Mesangial cell (primary cell): ENCODE measurements at places on chromosomes 5 and 9. TPM values are rescaled to one million over a fixed set of nuclear protein-coding genes. Genes with fewer than 3 reads are reported as not detected.

The DDX4 gene
- not detected in 2 replicates for total RNA-seq

The HARS2 gene
- total RNA-seq = 22.0 and 25.0 TPM in 2 replicates

The ZNF608 gene
- total RNA-seq = 44.5 and 65.4 TPM in 2 replicates

The THBS4 gene
- 0.33 and 1.9 TPM in 2 replicates for total RNA-seq

The COMMD10 gene
- 22.3 and 23.6 TPM in 2 replicates for total RNA-seq

The PRDM9 gene
- total RNA-seq = not detected in 2 replicates

The TEX48 gene
- not detected in 2 replicates for total RNA-seq

The COL15A1 gene
- 0.16 and 3.5 TPM in 2 replicates for total RNA-seq

The RNF180 gene
- 2.3 and 5.3 TPM in 2 replicates for total RNA-seq

The PFN3 gene
- not detected in 2 replicates for total RNA-seq

The CHSY3 gene
- 3.0 and 3.9 TPM in 2 replicates for total RNA-seq

The SAP30L gene
- total RNA-seq = 13.7 and 27.6 TPM in 2 replicates

The TLX3 gene
- not detected in 2 replicates for total RNA-seq

The CMBL gene
- total RNA-seq = 4.1 and 9.0 TPM in 2 replicates

The PKD2L2 gene
- not detected in 2 replicates for total RNA-seq

The SLC36A2 gene
- total RNA-seq = not detected in 2 replicates

The PTGES gene
- 5.1 and 52.4 TPM in 2 replicates for total RNA-seq

The SH3TC2 gene
- total RNA-seq = under 0.01 and 0.65 TPM in 2 replicates

The SIT1 gene
- total RNA-seq = not detected in 2 replicates

The SOHLH1 gene
- total RNA-seq = not detected in 2 replicates
